Cortex of kidney (tissue), 1 donor: ENCODE measurements at places on chromosomes 7 and 10.

DNA sequence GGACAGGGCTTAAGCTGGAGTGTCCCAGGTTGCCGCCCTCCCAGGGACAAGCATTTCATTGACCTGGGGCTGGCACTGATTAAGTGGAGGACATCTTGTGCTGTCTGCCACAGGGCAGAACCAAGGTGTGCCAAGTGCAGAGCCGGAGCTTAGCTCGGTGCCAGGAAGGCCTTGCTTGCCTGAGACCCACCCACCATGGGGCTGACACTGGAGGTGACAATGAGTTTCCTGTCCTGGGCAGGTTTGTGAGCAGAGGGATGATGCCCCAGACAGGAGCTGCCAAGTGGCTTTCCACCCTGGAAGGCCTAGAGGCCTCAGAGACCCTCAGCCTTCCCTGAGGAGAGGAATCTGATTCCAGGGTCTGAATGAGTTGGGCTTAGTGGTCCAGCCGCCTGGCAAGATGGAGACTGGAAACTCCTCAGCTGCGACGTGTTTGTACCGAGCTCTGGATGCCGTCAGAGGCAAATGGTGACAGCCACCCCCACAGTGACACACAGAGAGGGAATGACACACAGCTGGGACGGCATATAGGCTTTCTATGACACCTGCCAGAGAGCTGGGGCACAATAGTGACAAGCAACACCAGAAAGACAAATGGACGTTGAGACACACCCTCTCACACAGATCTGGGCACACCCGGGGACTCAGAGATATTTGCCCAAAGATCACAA lies 2.6 kb downstream of the ADCYAP1R1 start:
- no peak for DNase-seq

DNA sequence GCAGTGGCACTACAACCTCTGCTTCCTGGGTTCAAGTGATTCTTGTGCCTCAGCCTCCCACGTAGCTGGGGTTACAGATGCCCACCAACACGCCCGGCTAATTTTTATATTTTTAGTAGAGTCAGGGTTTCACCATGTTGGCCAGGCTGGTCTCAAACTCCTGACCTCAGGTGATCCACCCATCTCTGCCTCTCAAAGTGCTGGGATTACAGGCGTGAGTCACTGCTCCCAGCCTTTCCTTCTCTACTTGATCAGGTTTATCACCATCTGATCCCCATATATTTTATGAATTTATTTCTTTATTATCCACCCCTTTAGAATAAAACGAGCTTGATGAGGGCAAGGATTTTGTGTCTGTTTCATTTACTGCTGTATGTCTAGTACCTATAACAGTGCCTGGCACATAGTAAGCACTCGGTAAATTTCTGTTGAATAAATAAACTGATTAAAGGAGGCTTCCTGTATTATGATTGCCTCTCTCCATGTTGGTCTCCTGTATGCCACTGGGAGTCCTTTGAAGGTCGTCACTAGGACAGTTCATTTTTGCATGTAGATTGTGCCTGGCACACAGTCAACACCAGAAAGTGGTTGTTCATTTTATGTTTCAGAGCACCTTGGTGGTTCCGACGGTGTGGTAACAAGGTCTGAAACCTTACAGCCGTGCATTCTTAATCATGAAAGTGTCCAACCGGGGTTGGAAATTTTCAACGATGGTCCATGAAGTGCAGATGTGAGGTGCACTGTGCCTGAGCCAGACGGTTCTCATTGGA lies 9.6 kb upstream of the EIF3A start:
- DNase-seq: no peak

DNA sequence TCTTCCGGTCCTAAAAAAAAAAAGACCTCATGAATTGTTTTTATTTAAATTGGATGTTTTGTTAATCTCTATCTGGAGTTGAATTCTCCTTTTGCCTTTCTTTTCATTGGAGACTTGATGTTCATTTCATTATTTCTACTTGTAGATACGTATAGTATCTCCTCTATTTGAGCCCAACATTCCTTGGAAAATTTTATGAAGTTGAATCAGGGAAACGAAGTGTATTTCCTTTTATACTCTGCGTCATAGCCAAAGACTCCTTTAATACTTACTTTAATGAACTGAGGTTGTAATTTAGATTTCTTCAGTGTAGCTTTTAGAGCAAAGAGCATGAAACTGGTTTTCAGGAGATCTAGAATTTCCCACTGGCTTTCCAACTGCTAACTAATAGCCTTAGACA lies 132.4 kb downstream of the KIAA1217 start:
- no peak for DNase-seq

DNA sequence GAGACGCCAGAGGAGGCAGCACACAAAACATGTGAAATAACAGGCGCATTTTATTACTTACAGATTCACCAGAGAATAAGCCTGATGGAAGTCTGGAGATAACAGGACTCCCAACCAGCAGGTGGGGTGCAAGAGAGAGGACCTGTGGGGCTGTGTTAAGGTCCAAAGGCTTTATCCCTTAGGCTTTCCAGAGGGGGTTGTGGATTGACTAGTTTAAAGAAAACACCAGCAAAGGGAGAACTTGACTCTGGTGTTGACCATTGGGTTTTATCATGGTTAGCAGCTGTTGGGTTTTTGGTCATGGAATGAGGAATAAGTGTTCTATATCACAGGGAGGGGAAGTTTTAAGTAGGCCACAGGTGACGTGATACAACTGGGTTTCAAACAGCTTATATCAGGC lies 1.6 kb upstream of the CRPPA start:
- DNase-seq: no peak

DNA sequence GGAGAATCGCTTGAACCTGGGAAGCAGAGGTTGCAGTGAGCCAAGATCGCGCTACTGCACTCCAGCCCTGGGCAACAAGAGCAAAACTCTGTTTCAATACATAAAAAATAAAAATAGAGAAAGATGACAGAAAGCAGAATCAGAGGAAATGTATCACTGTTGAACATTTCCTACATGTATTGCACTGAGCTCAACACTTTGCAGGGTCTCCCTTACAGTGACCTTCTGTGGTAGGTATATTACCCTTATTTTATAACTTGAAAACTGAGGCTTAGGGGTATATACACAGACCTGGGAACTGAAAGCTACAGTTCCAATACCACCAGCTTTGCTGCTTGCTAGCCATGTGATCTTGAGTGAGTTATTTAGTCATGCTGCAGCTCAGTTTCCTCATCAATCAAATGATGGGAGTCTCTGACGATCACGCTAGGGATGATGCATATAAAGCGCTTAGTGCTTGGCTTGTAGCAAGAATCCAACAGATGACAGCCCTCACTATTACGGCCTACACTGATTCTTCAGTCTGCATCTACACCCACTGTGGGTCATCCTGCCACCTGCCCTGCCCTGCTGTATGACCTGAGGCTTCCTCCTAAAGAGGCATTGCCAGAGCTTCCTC lies 99.0 kb downstream of the PDE1C start:
- no peak for DNase-seq

GRCh38 chr7:28065721-28066285 lies 114.8 kb downstream of the JAZF1 start:
- DNase-seq: no peak

- DNase-seq: no peak
These were observed 212.7 kb downstream of the ADK start for GRCh38 chr10:74363727-74364126.

GRCh38 chr10:103493916-103494877 lies 692 bp downstream of the NEURL1 start:
- DNase-seq: no peak

GRCh38 chr10:91758303-91759146 lies 39.7 kb upstream of the TNKS2 start:
- no peak for DNase-seq

GRCh38 chr10:74056050-74056818 lies 58.3 kb downstream of the VCL start:
- DNase-seq: no peak

DNA sequence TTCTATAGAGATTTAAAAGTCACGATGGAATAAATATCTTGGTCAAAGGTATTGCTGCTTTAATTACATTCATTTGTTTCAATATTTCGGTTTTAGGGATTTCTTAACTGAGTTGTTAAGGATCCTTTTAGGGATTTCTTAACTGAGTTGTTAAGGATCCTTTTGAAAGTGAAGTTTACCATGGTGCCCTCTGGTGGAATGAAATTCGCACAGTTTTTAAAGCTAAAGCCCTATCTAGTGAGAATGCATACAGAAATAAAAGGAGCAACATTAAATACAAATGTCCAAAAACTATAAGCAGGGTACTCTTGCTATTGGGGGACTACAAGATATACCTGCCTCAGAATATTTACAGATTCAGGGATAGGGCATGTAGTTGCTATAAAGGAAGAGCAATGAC lies 193.7 kb downstream of the RNLS start:
- DNase-seq: no peak

GRCh38 chr10:30813872-30814481 lies 184.4 kb upstream of the LYZL2 start:
- DNase-seq: no peak

- DNase-seq: no peak
These were observed 147.2 kb upstream of the ADO start for GRCh38 chr10:62657244-62657835.

DNA sequence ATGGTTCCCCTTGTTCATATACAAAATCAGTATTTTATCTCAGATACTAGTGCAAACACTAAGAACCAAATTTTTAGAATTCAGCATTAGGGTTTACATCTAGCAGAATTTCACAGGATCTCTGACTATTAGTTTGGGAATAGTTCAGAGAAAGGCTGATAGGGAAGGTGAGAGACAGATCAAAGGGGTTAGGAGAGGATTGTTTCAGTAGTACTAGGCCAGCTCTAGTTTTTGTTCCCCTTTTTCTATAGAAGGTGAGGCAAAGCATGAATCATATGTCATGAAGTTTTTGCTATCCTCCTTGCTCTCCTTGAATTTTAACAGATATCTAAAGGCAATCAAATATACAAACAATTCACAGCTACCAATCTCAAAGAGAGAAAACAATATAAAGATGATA lies 26.1 kb upstream of the CTNNA3 start:
- DNase-seq: no peak
